ENCODE measurements at places on chromosomes 12 and 14.

DNA sequence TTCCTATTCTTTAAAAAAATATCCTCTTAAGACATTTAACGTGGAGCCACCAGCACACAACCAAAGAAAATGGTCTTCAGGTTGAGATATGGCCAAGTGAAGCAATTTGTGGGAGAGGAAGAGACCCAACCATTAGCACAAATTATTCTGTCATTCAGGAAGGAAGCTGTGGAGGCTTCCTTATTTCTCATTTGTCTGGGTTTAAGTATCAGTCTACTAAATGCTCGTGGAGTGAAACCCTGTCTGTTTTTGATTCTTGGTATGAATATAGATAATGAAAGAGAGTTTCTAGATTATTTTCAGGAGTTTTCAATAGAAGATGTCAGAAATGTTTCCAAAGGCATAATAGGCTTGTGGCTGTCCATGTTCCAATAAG is 125.1 kb downstream of the GPR65 start:
- DNase-seq = no peak

DNA sequence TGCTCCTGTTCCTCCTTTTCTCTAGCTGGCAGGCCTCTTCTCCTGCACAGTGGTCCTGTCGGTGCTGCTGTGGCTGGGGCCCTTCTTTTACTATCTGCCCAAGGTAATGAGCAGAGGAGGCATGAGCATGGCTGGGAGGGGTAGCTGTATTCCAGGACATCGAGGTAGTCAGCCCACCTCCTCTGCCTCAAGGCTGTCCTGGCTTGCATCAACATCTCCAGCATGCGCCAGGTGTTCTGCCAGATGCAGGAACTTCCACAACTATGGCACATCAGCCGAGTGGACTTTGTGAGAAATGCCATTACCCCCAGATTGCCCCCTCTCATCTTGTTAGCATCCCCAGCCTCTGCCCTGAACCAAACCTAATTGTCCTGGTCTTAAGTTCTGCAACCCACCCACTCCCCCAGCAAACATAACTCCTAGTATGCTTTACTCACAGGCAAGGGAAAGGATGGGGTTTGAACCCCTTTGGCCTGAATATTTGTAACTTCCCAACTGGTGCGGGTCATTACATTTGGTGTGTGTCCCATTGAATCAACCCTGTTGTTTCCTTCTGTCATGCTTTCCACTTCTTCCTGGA is 9.1 kb downstream of the B4GALNT1 start:
- no peak for DNase-seq

GRCh38 chr14:63421226-63421625 is 102.5 kb upstream of the GPHB5 start:
- DNase-seq = no peak

DNA sequence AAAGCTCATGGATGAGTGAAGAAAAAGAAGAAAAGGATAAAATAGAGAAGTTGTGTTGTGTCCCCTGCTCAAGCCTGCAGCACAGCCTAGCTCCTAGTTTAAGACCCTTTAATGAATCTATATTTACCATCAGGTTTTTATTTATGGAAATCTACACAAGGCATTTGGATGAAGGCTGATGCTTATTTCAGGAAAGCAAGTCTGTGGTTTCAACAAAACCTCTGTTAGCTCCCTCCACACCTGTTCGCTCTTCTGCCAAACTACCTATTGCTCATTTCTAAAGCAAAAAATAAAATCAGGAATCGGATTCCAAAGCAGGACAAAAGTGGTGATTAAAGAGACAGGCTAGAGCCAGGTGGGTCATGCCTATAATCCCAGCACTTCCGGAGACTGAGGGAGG is 18.9 kb upstream of the MAP3K9 start:
- no peak for DNase-seq

- no peak for DNase-seq
Measured at GRCh38 chr14:104512061-104512460, 67.5 kb upstream of the C14orf180 start.

DNA sequence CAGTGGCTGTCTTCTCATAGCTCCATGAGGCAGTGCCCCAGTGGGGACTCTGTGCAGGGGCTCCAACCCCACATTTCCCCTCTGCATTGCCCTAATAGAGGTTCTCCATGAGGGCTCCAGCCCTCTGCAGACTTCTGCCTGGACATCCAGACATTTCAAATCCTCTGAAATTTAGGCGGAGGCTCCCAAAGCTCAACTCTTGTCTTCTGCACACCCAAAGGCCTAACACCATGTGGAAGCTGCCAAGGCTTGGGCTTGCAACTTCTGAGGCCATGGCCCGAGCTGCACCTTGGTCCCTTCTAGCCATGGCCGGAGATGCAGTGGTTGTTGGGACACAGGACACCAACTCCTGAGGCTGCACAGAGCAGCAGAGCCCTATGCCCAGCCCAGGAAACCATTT is 20.5 kb upstream of the PPP2R5C start:
- no peak for DNase-seq

DNA sequence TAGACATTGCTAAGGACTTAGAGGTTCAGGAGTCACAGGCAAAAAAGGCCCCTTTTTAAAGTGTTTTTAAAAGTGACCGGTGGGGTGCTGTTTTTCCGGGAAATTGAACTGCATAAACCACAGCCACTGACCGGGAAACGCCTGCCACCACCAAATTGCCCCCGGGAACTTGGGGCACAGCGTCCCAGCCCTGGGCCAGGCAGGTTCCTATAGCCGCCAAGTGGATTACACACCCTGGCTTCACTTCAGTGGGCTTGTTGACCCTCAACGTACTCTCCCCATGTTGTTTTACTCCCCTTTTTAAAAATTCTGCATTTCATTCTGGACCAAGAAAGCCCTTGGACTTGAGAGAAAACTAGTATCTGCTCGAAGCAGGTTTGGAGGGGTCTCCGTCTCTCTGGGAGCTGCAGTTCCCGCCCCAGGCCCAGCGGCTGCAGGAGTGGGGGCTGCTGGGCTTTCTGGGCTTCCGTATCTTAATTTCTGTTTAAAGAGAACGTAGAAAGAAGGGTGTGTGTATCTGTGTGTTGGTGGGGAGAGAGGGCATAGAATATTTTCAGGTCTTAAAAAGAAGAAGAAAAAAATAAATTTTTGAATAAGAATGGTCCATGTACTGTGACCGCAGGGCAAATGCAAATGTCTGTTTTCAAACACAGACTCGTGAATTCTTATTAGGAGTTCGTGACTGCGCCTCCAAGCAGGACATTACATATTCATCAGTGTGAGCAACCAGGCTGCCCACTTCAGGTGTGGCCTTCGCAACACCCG is 82.9 kb downstream of the PAPOLA start:
- DNase-seq = no peak

DNA sequence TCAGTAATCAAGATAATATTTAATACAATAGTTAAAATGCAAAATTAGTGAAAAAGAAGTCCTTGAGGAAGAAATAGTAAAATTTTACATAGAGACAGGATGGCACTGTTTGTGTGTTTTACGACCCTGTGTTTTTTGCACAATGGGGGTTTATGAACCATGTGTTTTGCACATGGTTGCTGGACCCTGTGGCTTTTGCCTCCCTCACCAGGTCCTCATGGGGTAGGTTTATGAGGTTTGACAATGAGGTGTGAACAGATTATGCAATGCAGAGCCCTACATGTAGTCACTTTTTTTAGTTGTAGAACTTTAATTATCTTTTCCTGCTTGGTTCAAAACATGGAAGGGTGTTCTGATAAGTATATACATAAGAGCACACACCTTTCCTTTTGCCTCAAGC is 366.3 kb upstream of the FAR2 start:
- no peak for DNase-seq

GRCh38 chr12:92436856-92437255 is 265.9 kb upstream of the PLEKHG7 start:
- no peak for DNase-seq

GRCh38 chr14:63322897-63323573 is 4.3 kb upstream of the GPHB5 start:
- DNase-seq = no peak

DNA sequence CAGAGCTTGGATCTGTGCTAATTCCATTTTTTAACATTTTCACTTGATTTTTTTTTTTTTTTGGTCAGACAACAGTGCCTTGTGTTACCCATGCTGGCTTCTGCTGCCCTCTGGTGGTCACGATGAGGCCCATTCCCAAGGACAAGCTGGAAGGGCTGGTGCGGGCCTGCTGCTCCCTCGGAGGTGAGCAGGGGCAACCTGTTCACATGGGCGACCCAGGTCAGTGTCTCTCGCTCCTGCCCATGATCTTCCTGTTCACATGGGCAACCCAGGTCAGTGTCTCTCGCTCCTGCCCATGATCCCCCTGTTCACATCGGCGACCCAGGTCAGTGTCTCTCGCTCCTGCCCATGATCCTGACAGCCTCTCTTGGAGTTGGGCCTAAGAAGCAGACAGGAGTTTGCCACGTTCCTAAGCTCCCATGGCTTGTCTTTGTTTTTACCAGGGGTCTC is 59.4 kb downstream of the DGLUCY start:
- DNase-seq = peak; percentile 85

- no peak for DNase-seq
Measured at GRCh38 chr12:75938189-75938588, 93.4 kb downstream of the PHLDA1 start.

DNA sequence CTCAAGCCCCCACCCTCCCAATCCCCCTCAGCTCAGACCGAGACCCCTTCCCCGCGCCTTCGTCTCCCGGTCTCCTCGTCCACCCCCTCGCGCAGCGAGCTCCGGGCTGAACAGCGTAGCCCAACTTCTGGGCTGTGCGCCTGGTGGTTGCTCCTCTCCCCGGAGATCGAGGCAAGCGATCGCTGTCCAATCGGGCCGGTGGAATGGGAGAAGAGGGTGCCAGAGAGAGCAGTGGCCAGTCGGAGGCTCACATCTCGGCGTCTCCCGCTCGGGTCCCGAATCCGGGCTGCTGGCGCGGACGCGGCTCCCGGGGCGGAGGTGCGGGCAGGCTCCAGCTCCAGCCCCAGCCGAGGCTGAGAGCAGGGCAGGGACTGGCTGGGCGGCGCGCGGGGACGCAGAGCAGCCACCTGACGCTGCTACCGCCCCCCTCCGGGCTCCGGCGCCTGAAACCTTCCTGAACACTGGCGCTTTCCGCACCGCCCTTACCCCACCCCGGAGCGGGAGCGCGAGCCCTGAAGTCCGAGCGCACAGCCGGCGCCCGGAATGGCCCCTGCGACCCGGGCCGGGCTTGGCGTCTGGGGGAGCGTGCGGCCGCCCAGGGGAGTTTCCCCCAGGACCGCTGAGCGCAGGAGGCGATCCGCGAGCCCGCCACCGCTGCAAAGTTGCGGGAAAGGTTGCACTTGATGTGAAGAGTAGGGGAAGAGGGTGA is 508 bp upstream of the KCNH5 start:
- no peak for DNase-seq

DNA sequence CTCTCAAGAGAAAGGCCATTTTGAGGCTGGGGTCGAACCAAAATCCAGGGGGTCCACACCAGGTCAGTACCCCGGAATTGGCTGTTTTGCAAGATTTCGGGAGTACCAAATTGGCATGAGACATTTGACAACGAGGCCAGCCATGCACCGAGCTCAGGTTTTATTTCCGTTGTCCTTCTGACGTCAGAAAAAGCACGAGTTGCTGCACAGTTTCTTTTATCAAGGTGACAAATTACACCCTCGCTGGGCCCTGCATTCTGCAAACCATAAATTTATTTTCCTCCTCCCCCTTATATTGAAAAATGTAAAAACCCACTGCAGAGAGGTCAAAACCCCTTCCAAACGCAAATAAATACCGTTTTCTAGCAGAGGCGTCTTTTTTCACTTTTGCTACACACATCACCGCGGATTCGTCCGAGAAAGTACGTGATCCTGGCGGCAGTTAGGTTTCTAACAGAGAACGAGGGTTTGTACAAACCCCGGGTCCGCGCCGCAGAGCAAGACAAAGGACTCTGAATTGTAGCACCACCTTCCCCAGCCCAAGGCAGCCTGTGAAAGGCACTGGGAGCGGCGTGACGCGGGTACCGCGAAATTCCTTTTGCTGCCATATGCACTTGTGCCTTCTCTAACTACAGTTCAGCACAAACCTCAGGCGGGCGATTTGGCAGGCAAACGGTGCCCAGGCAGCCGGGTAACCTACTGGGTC is 1.8 kb downstream of the SLC38A1 start:
- peak; percentile 75 for DNase-seq

DNA sequence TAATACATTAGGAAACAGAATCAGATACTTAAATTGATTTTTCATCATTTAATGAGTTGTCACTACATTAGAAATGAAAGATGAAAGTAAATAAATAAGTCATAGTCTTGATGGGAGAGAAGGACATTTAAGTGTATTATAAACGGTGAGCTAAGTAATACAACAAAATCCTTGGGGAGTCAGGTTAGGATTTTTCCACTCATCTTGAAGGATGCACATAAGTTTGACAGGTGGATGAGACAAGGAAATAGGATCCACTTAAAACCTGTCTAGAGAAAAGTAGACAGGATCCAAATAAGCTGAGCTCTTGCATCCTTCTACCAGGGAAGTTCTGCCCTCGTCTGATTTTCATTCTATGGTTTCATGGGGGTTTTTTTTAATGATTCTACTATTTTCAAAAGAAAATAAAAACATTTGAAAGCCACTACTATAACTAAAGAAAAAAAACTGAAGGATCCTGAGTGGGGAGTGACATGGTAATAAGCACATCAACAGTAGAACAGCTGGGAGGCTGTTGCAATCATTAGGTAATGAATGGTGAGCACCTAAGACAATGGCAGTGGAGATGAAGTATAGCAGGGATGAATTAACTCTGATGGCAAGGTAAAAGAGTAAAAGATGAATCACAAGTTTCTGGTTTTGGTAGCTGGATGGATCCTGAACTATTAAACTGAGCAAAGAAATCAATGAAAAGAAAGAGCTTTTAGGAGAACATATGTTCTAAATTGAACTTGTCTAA is 17.0 kb downstream of the CEP128 start:
- no peak for DNase-seq

DNA sequence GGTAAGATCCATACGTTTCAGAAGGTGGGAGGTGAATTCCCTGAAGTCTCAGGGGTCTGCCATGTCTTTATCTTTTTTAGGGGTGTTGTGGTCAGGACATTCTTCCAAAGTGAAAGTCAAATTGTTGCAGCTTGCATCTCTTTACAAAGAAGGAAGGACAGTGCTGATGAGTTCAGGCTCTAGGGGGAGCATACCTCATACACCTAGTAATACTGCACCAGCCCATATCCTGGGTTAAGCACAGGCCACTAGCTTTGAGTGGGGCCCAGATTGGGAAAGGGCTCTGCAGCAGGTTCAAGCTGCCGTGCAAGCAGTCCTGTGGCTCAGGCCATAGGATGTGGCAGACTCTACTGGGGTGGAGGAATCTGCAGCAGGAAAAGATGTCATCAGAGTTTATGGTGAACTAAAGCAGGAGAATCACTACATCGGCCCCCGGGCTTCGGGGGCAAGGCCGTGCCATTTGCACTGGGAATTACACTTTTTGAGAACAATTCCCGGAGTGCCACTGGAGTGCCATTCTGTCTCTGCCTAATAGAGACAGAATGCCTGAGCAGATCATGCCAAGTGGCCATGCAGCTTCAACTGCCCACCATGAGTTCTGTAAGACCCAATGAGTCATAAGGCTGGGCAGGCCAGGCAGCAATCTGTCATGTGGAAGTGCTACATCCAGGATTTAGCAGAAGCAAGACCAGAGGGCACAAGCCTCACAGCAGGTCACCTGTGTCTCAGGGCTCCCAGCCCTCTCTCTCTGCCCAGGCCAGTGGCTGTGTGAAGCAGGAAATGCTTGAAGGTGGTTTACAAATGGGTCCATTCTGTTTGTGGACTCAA is 32.3 kb downstream of the DIO3 start:
- DNase-seq = no peak

All from activated T-cell treated with anti-CD3 and anti-CD28 coated beads, Interleukin-2, amount 50 U/mL, for 24 hours (primary cell).